ENCODE measurements at places on chromosomes 2 and 18. TPM values are rescaled to one million over a fixed set of nuclear protein-coding genes. Genes with fewer than 3 reads are reported as not detected.
A peak's percentile ranks its signal among the peaks of the same experiment; 100 is the strongest.

DNA sequence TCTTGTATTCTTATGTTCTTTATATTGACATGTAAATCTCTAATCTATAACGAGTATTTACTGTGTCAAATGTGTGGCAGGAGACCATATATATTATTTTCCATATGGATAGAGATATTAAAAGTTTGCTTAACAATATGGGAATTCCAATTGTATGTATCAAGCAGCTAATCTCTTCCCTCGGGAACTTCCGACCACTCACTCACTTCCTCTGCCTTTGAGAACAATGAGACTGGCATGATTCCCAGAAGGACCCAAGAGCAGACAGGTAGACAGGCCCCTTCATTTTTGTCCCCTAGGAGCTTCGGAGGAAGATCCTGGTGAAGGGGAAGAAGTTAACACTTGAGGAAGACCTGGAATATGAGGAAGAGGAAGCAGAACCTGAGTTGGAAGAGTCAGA, 24.1 kb downstream of the PLCD4 start:
- DNase-seq = no peak

DNA sequence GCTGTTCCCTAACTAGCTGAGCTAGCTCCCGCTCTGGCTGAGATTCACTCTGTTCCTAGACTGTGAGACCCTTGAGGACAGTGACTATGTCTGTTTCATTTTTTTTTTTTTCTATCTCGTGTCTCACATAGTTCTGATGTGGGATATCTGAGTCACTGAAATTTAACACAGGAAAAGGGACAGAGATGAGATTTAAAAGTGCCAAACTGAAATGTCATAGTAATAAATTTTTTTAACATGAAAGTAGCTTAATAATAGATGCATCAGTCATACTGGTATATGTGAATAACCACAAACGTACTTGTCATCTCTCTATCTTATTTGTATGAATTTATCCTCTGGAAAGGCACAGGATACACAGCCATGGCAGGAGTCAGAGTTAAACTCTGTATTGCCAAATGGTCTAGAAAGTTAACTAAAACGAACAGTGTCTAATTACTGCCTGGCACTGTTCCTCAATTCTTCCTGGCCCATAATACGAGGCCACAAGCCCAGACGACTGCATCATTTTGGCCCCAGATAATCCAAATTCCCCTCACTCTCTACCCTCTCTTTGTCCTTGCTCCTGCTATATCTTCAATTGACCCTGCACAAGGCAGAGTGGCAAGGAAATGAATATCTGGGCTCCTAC, 87.5 kb downstream of the SATB2 start:
- DNase-seq = no peak

TEX44 gene
- polyA plus RNA-seq = not detected

DNA sequence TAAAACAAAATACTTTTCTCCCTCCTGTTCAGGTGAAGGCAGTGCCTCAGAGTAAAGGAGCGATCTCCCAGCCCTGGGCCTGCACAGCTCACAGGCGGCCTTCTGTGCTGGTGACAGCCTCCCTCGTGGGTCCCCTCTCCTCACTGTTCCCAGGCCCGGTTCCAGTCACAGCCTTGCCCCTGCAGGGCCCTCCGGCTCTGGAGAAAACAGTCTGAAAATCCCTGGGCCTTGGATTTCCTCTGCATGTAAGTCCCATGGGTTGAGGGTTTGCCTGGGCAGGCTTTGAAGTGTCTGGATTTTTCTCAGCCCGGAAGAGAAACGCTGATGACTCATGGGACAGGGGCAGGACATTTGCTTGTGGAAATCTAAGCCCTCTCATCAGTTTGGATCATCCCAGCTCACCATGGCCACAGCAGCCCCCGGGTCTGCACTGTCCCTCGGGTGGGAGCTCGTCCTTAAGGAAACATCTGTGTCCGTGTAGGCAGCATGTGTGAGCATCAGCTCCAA, 186.1 kb upstream of the RAB12 start:
- DNase-seq = no peak

SCN7A gene
- 0.08 TPM for polyA plus RNA-seq

DNA sequence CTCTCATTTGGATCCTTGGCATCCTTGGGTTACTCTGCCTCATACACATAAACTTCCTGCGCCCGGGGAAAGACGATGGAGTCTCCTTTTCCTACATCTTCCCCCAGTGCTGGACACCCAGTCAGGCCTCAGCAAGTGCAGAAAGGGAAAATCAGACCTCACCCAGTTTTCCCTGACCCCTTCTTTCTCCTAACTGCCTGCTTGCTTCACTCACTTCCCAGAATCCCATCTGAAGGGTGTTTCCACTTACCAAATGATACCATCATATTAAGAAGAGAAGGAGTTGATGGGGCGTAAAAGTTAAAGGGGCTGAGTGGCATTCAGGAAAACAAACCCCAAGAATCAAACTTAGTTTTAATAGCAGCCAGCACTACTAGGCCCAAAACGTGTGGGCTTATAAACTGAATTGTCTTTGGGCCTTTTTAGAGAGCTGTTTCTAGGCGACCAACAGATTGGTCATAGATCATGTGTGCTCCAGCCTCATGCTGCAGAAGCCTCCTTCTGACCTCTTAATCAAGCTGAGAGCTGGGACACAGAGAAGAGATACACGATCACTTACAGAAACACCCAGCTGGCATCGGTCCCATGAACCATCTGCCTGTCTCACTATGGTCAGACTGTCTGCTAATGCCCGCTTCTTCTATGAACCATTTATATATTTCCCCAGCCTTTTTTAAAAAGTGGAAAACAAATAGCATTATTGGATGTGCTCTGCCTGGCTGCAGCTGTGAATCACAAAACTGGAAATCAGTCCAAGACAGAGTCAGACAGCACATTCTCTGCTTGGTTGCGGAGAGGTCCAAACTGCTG, 165.7 kb upstream of the SLC14A2 start:
- DNase-seq = peak; percentile 76

GRCh38 chr2:198692907-198693510, 764.7 kb downstream of the SATB2 start:
- DNase-seq = peak; percentile 1

CLEC4F gene
- not detected for polyA plus RNA-seq

DNA sequence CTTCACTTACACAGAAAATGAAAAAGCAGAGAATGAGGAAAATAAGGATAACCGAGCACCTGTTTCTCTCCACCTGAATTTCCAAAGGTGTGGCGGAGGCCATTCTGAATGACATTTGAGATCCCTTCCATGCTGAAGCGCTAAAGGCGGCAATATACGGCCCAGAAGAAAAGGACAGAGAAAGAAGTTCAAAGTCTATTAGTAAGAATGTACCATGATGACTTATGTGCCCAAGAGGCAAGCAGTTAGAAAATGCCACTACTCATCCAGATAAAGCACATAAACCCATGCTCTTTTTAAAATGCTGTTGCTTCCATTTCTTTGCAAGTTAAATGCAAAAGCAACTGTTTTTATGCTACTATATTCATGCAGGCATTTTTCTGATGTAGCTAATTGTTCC, 37.2 kb downstream of the FEZ2 start:
- no peak for DNase-seq

DNA sequence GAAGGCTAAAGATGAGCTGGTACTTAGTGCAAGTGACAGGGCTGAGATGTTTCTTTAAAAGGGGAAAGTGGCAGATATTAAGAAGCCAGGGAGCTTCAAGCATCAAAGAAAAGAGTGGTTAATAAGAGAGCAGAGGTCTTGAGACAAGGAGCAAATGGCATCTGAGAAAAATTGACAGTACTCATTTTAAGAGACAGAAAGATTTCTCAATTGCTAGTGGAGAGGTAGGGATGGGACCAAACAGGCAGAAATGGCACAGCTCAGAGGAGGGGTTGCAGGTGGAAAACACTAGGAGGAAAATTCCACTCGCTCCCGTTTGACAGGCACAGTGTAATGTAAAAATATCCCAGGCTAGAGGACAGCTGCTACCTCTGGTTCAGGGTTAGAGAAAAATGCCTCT, 593.4 kb upstream of the LRATD1 start:
- no peak for DNase-seq

DNA sequence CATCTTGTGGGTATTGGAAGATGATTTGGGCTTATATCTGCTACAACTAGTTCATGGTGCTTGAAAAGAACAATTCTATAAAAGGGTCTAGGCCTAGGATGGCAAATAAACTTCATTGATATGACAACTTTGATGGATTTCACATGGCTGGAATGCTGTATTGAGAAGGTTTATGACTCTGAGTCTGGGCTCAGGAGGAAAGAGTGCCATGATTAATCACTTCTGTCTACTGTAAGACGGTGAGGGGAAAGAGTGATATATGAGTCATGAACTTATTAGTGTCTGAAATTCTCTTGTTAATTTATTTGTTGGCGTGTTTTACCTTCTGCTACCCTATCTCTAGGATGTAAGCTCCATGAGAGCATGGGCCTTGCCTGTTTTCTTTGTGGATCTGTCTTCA, 17.0 kb upstream of the ADCYAP1 start:
- DNase-seq = no peak

DNA sequence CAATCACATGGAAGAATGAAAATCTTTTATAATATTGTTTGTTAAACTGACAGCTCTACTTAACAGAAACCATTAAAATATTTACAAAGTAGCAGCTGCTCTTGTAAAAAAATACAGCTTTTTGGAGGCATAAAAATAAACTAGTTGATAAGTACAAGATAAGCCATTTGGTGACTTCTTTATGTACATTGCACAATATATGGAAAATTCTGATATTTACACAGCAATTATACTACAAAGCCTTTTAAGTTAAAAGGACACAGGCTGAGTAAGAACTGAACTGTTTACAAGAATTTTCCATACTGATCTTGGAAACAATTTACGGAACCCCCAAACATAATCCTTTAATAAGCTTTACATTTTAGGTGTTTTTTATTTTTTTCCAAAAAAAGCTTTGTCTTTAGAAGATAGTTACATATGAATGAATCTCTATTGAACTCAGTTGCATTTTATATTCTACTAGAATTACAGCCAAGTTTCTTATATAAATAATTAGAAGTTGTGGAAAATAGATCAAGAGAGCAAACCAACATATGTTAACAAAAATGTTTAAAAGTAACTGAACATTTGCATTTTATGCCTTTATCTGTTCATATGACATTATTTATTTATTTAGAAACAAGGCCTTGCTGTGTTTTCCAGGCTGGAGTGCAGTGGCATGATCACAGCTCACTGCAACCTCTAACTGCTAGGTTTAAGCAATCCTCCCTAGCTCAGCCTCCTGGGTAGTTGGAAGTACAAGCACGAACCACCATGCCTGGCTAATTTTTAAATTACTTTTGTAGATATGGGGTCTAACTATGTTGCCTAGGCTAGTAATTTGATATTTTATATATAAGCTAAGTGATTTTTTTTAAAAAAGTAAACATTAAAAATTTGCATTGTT, 142.5 kb downstream of the OTX1 start:
- DNase-seq = no peak

DNA sequence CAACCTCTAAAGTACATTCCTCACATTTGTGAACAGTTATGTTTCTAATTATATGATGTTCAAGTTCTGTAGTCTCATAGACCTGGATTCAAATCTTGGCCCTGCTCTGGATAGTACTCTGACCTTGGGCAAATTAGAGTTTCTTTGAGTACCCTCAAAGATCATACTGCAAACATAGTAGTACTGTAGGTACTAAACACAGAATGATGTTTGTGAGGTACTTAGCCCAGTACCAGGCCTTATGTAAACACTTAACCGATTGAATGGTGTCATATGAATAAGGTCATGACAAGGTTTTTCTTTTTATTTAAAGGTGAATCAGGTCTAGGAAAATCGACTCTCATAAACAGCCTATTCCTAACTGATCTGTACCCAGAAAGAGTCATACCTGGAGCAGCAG, 19.1 kb downstream of the SEPTIN2 start:
- no peak for DNase-seq

GRCh38 chr2:122135021-122135937, 379.8 kb downstream of the TSN start:
- no peak for DNase-seq

DNA sequence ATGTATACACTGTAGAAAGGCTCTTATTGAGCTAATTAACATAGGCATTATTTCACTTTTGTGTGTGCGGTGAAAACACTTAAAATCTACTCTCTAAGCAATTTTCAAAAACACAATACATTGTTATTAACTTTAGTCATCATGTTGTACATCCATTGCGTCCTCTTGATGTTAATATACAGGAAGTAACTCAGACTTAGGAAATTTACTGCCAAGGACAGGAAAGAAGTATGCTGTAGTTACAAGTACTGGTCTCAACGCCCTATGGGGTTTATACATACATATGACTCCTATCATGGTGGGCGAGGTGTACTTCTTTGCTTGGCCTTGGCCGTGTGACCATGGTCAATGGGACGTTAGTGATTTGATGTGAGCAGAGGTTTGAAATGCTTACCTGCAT, 15.5 kb downstream of the SCTR start:
- no peak for DNase-seq

NFU1 gene
- polyA plus RNA-seq = 35.4 TPM

CCDC85A gene
- polyA plus RNA-seq = 4.0 TPM

APCDD1 gene
- polyA plus RNA-seq = 36.8 TPM

- no peak for DNase-seq
Observed at GRCh38 chr18:55878224-55878623, 290.2 kb upstream of the TCF4 start.

DNA sequence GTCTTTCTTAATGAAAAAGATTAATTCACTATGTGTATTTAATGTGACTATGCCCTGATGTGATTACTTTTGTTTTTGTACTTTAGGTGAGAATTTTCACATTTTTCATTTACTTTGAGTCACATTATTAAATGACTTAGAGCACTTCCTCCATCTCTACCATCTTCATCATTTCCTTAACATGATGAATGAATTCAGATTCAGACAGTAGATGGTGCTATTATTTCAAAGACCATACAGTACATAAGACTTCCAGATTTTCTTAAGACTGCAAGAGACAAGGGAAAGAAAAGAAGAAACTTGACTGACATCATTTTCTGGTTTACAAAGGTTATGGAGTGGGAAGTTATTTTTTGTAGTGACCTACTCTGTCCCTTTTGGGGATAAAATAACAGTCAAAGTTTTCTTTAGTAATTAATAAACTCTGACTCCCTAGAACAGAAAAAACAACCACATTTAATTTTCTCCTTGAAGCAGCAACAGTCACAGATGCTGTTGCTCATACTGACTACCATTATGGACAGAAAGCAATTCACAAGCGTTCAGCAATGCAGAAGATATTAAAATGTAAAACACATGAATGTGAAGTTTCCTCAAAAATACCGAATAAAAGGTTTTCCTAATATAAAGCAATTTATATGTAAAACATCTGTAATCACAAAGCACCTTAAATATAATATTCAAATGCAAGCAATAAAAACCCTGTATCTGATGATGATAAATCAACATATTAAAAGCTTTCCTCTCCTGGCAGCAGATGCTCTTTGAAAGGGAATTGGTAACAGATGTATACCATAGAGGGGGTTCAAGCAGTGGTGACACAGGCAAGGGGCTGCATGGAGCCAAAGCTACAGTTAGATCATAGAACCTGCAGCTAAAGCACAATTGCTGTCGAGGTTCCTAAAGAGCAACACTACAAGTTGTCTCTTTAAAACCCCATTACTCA, 1010.9 kb upstream of the NXPH2 start:
- DNase-seq = peak; percentile 84

DCDC2C gene
- polyA plus RNA-seq = not detected
